Activated T-helper 1 cell treated with anti-CD3 and anti-CD28 coated beads, Interleukin-2, amount 50 U/mL, for 16 hours (primary cell): ENCODE measurements at places on chromosomes 5 and 9.

GRCh38 chr5:82375488-82376244 lies 97.5 kb upstream of the RPS23 start:
- no peak for DNase-seq

DNA sequence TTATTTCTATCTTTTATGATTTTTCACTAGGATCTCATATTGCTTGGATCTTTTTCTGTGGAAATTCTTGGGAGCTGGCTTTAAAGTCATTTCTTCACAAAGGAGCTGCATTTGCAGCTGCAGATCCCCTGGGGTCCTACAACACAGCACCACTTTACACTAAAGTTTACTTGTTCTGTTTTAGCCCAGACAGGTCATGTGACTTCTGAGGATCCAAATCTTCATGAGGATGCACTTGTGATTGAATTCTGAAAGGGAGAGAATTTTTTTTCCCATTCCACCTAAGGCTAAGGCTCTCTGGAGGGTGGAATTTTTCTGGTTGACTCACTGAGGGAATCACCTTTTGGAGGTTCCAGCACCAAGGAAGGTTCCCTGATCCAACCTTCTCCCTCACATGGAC lies 43.4 kb downstream of the ACOT12 start:
- no peak for DNase-seq

DNA sequence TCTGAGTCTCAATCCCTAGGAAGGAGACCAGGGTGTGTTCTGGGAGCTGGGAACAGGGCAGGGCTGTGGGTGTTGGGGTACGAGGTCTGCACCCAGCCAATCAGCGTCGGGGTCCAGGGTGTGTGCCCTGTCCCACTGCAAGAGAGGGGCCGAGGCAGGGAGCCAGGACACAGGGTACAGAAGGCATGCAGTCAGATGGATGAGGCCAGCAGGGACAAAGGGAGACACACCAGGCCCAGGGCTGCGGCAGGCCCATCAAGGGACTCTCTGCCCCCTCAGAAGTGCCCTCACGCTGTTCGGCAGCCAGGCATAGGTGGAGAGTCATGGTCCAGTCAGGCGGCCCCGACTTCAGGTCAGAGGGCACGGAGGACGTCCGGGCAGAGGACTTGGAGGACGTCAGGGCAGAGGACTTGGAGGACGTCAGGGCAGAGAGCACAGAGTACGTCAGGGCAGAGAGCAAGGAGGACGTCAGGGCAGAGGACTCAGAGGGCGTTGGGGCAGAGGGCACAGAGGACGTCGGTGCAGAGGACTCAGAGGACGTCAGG lies 28.8 kb upstream of the ADAMTS2 start:
- no peak for DNase-seq

DNA sequence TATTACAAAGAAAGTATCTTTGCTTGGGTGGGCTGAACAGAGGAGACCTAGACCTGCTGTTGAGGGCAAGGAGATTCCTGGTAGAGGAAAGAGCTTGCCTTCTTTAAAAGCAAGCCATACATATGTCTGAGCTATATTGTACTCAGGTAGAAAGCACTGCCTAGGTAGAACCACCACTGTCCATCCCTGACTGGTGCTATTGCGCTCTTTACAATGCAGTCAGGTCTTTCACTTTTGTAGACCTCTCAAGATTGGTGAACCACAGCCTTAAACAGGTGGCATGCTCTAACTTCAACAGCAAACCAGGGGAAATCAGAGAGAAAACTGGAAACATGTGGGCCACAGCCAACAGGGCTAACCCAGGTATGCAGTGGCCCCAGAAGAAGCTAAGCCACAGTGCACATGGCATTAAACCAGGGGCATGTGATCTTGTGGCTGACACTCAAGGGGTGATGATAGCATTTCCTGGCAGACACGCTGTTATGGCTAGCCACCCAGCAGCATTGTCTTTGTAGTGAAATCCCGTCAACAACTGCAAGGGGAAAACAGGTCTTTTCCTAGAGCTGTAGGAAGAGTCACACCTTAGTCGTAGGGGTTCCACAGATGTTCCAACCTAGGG lies 253.9 kb upstream of the PCSK5 start:
- DNase-seq: no peak

DNA sequence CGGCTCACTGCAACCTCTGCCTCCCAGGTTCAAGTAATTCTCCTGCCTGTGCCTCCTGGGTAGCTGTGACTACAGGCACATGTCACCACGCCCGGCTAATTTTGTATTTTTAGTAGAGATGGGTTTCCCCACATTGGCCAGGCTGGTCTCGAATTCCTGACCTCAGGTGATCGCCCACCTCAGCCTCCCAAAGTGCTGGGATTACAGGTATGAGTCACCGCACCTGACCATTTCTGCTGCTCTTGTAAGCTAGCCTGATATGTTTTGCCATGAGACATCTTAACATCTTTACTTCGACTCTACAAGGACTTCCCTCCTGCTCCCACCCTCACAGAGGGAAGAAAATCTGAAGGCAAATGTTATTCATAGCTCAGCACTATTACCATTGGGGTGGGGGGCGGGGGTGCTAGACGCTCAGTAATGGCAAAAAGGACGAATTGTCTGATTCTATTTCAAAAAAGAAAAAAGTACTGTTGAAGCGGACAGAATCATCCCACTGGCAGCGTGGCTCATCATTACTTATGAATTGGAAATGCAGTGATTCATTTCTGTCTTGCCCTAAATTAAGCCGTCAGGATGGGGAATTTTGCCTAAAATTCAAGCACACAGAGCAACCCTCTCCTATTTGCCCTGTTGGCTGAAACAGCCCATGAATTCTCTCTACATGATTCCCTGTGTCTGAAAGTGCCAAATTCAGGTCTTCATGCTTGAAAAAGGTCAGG lies 46.4 kb upstream of the WWC1 start:
- DNase-seq: no peak

DNA sequence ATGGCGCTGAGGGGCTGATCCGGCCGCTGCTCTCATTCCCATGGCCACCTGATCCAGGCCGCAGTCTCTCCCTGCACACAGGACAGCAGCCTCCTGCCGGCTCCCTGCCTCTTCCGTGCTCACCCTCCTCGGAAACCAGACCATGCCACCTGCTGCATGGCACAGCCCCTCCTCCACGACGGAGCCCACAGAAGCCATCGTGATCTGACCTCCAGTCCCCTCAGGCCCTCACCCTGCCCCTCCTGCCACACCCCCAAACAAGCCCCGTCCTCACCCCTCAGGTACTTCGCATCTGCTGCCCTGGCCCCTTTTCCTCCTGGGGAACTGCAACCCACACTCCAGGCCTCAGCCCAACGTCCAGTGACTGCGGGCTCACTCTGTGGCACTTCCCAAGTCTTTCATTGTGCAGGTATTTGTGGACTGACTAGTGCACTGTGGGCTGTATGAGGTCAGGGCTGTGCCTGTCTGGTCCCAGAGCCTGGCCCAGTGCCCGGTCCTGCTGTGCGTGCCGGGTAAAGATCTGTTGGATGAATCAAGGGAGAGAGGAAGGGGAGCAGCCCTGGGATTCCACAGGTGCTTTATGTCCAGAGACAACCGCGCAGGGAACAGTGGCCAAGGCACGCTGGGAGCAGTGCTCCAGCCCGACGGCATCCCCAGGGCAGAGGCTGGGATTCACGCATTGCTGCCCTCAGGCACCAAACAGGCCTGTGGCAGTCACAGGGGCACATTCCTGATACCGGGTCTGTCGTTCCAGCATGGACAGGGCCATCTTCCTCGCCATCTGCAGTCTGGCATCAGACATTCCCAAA lies 86.1 kb downstream of the ADAMTS2 start:
- no peak for DNase-seq

- no peak for DNase-seq
These were observed 194.3 kb downstream of the ARHGEF28 start for GRCh38 chr5:73820326-73820725.

DNA sequence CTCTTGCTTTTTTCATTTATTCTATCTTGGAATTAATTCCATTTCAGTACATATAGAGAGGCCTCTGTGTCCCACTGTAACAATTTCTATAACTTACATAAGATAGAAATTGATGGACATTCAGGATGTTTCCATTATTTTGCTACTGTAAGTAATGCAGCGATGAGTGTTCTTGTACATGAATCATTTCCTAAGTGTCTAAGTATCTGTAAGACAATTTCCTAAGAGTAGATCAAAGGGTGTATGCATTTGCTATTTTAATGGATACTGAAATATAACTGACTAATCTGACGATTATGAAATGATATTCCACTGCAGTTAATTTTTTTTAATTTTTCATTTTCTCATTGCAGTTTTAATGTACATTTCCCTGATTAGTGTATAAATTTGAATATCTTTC lies 23.0 kb upstream of the RBM22 start:
- no peak for DNase-seq

GRCh38 chr5:180138976-180139730 lies 67.6 kb upstream of the RNF130 start:
- DNase-seq: no peak

DNA sequence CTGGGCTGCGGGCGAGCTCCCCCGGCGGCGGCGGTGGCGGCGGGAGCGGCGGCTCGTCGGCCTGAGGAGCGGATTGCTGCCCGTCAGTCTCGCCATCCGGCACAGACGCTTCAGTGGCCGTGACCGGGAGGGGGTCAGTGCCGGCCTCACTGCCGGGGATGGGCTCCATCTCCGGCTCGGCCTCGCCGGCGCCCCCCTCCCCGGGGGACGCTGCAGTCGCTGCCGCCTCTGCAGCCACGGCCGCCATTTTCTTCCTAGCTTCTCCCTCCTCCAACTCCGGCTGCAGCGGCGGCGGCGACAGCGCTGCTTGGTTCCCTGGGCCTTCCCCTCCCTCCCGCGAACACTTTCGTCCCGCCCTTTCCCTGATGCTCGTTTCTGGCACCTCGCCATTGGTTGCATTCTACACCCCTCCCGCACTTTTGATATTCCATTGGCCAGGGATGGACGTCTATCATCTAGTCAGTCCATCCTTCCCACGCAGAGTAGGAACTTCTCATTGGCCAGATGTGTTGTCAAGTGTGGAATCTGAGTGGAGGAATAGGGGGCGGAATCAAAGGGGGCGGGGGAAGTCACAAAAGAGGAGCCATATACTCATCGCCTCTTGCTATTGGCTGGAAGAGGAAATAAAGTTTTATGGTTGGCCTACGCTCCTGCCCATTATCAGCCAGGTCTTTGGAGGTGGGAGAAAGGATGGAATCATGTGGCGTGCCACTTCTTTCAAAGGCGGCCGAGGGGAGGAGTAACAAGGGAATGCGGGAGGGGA lies at the start of gene PWWP2A:
Gene PWWP2A, minus strand, starts transcription at position 309 of the 763 bp plus-strand sequence. Its CDS starts 62 bp downstream, at position 247.
- DNase-seq: peak; percentile 92

GRCh38 chr9:120965344-120966012 lies 38.9 kb upstream of the TRAF1 start:
- DNase-seq: no peak

- DNase-seq: no peak
These were observed 487.2 kb upstream of the ST8SIA4 start for GRCh38 chr5:101390151-101390908.

DNA sequence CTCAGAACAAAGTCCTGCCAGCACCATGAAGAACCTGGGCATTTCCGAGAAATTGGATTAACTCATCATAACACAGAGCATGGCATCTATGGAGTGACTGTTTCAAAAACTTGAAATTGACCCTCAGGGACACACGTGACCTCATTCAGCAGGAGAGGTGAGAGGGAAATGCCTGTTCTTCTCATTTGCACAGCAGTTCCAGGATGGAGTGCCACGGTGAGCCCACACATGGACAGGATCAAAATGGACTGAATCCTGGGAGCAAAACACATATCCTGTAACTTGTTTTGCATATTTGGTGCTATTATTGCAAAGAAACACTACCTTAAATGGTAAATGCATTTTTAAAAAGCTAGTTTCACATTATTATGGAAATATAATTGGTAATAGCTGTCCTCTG lies 256.1 kb upstream of the IRX2 start:
- DNase-seq: no peak

GRCh38 chr9:126499911-126500599 lies 113.7 kb upstream of the LMX1B start:
- no peak for DNase-seq

GRCh38 chr5:78503958-78504653 lies 143.7 kb downstream of the SCAMP1 start:
- DNase-seq: no peak

DNA sequence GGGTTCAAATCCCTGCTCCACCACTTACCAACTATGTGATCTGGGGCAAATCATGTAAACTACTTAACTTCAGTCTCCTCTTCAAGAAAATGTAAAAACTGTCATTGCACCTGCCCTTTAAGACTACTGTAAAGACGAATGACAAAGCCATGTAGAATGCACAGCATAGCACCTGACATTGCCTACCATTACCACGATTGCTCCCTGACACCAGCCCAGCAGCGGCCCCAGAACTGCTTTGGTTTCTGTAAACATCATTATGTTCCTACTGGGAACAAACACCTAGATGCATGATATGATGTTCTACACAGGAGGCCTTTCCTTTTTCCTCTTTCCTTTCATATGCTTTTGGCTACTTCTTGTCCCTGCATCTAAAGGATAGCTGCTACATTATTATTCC lies 23.1 kb upstream of the PLPP6 start:
- no peak for DNase-seq

- no peak for DNase-seq
These were observed 12.5 kb downstream of the TRIM7 start for GRCh38 chr5:181192337-181193046.

- DNase-seq: no peak
These were observed 142.3 kb downstream of the MARCHF11 start for GRCh38 chr5:16037121-16037845.

DNA sequence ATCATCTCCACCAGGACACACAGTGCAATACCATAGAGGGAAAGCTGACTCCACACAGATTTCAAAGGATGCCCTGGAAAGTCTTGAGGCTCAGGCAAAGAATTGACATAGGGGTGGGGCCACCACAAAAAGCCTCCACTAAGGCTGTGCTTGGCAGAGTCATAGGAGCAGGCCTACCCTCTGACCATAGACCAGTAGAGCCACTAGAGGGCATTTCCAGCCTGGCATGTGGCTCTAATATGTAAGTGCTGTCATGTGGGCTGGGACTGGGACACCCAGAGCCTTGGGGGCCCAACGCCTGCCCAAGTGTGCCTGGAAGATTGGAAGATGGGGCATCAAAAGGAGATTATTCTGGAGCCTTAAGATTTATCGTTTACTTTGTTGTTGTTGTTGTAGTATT lies 726.0 kb downstream of the DNAH5 start:
- DNase-seq: no peak

DNA sequence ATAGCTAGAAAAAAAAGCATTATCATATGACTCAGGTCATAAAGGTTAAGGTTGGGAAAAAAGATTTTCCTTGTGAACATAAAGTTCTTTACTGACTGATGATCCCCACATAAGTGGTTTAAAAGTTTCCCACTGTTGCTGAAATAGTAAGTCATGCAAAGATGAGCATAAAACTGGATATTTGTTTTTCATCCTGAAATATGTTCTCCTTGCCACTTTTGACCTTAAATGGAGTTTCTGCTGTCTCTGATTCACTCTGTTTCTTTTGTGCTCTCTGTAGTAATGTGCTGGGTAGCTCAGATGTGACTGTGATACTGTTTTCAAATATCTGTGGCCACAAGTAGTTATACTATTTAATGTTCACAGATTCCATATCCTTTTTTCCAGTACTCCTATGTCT lies 162.5 kb upstream of the GAS1 start:
- DNase-seq: no peak
